DMS79 treated with DMSO at 0.1 percent for 48 hours (cell line): ENCODE measurements at places on chromosomes 5 and 9.

DNA sequence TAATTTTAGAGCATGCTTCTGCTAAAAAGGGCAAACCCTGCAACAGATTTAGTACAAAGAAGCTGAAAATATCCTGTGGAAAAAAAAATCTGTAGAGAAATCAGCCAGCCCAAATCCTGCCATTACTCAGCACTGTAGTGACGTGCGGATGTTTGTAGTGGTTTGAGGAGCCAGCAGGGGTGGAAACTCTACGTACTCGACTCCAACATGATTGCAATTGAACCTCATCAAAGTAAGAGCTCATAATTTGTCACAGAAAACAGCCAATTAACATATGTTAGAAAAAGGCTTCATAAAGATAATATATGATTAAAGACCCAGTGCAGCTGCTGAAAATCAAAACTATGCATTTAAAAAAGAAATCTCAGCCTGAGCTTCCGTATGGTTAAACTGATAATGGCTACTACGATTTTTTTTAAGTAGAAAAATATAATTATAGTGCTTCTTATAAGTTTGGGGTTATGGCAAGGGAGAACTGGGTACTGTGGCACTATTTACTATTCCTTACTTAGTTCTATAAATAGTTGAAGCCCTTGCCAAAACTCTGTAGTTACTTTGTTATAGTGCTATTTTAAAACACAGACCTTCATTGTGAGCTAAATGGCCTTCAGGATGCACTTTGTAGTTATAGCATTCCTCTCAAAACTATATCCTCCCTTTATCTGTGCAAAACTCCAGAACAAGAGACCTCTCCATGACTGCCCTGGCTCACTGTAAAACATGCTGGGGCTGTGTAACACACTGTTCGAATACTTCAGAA, 49.4 kb downstream of the MEF2C start:
- DNase-seq: no peak

DNA sequence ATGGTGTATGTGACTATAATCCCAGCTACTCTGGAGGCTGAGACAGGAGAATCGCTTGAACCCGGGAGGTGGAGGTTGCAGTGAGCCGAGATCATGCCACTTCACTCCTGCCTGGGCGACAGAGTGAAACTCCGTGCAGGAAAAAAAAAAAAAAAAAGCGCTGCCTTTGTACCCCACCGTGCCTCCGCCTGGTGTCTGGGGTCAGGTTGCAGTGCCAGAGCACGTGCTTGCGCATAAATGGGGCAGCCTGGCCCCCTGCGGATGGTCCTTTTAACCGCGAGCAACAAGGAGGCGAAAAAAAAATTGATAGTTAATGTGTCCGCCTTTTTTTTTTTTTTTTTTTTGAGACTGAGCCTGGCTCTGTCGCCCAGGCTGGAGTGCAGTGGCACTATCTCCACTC, 6.3 kb upstream of the CCNB1 start:
- no peak for DNase-seq

GRCh38 chr9:4048441-4048840, 251.4 kb downstream of the GLIS3 start:
- DNase-seq: no peak

DNA sequence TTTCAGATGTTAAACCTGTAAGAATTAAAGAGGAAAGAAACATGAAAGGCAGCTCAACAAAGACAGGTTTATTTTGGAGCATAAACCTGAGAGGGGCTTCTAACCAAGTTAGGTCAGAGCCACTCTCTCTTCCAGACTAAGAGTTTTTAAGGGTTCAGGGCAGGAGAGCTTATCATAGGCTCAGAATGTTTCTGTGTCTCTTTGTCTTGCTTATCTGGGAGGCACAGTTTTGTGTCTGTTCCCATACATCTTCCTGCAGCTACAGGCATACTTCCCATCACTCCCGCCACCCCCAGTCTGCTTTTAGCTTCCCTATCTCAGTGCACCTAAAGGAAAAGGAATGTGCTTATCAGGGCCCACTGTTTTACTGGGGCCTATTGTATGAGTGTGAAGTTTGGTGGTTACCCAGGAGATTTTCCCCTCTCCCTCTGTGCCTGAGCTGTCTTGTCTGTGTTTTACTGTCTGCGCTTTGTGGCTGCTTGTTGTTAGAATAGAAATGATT, 21.9 kb downstream of the CD14 start:
- no peak for DNase-seq

- DNase-seq: peak; percentile 77
These were observed 282.9 kb downstream of the NFIB start for GRCh38 chr9:14031060-14031414.

- DNase-seq: no peak
These were observed 581.2 kb upstream of the ZNF608 start for GRCh38 chr5:125327676-125328075.

DNA sequence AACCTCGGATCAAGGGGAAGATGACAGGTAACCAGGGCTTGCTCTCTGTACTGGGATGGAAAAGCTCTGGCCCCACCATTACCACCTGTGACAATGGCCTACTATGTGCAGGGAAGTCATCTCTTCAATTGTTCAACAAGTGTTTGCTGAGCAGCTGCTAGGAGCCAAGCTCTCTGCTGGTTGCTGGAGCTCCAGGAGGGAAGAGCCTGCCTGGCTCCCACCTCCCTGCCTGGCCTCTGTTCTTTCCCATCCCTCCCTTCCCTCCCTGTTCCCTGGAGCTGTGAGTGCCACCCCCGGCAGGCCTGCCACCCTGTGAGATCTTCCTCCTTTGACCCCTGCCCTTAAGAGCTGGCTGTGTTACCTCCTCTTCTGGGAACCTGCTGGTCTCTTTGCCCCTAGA, 59.7 kb upstream of the IER5L start:
- no peak for DNase-seq

DNA sequence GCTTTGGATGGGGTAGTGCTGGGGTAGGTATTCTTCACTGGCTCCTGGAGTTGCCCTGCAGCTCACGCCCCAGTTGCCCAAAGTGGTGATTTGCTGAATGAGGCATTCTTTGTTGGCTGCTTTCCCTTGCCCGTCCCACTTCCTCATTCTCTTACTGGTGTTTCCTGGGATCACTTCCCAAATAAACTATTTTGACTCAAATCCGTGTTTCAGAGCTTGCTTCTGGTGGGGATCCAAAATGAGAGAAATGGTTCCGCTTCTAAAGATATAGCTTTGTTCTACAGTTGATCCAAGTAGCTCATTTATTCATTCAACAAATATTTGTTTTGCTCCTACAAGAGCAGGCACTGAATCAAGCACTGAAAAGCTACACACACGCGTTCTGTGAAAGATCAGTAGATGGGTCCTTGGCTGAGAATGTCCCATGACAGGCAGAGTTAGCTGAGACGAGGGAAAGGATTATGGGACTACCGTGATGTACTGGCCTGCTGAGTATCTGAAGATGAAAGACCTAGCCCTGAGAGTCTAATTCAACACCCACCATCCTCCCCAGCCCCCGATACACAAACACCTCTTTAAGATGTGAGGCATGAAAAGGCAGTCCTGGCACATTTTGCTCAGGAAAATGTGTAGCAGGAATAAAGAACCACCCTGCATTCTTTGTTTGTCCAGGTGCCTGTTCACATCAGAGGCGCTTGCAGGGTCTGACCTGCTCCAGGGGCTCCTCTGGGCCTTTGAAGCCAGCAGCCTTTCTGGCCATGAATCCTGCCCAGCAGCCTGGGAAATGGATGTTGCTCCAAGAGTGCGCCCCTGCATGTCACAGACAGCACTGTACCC, 143.1 kb upstream of the RANBP3L start:
- DNase-seq: no peak
